BJ (cell line): ENCODE measurements at places on chromosomes 2 and 18.

- no peak for DNase-seq
Measured at GRCh38 chr2:88016960-88017779, 823 bp upstream of the RNU2-63P start.

DNA sequence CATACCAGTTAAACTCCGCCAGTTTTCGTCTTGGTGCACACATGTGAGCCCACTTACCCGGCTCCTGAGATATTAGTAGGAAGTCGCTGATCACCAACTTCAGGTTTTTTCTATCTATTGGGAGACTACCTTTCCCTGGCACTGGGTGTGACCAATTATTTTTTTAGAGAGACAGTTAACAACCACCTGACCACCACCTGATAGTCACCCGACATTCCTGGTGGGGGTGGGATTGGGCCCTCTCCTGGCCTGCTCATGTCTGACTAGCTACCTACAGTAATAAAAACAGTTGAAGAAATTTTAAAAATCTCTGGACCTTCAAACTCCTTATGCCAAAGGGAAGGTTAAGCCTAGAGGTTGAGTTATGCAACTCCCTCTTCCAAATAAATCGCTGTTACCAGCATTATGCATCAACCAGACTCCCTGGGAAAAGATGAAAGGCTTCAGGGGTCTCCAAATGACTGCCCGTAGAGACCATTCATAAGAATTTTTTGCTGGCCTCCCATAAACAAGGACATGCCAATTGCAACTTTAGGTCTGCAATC is 27.8 kb downstream of the CREG2 start:
- DNase-seq, result no peak

DNA sequence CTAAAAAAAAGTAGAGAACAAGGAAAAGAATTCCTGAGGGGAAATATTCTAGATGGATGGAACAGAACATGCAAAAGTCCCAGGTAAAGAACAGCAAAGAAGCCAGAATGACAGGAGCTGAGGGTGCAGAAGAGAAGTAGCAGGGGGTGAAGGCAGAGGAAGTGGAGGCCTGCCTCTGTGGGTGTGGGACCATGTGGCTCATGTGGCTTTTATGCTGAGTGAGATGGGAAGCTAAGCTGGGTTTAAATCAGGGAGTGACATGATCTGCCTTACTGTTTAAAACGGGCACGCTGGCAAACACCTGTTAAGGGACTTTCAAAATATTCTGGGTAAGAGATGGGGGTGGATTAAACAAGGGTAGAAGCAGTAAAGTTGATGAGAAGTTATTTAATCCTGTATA is 40.0 kb downstream of the GKN2 start:
- no peak for DNase-seq

DNA sequence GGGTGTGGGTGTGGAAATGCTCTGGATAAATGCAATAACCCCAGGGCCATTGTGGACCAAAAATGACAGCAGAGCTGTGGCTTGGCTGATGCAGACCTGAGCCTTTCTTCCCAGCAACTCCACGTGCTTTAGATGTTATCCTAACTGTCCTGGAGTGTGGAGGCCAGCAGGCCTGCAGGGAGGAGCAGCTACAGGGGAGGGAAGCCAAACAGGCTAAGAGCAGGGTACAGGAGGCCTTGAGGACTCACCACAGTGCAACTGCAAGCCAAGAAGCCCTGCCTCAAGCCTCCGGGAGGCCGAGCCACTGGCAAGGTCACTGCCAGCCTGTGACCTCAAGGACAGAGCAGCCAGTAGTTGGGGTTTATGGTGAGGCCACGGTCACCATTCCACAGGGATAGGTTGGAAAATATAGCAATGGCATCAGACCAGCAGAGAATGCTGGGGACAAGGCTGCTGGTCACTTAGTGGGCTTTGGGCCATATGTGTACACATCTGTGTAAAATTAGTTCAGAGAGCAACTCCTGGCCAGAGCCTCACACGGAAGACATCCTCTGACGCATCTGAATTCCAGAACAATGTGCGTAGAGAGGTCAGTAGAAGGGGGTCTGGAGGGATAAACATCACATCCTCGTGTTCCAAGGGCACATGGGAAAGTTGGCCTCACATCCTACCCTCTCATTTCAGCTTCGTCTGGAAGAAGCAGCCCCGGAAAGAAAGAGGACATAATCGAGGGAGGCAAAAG is 76.2 kb upstream of the UPP2 start:
- DNase-seq, result peak; percentile 86

GRCh38 chr18:25235401-25236042 is 116.4 kb downstream of the ZNF521 start:
- no peak for DNase-seq

GRCh38 chr2:181172676-181173075 is 192.3 kb downstream of the UBE2E3 start:
- DNase-seq, result no peak

DNA sequence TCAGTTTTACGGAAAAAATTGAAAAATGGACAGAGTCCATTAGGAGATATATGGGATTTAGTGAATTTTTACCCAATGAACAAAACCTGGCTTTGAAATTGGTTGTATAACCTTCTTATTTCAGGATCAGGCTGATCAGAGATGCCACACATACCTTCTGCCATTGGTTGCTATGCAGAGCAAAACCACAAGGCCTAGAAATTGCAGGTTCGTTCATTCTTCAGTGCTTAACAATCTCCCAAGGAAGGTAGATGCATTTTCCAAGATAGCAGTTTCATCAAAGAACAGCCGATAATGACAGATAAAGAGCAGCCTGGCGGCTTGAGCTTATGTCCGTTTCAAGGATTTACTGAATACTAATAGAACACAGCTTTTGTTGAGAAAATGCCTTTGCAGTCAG is 868.8 kb downstream of the EPHA4 start:
- no peak for DNase-seq

- DNase-seq, result no peak
Measured at GRCh38 chr18:27411911-27412310, 226.8 kb upstream of the CHST9 start.
